ENCODE measurements at places on chromosomes 11 and 22.

DNA sequence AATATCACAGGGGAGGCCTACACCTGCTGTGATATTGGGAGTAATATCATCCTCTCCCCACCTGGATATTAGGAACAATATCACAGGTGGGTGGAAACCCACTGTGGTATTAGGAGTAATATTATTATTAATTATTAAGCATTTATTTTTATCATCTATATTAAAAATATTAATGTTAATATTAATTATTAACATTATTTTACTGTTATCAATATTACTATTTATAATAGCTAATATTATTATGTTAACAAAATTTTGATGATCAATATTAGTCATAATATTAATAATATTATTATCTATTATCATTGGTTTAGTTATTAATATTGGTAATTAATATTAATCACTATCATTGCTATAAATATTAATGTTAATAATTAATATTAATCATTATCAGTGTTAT lies 161.1 kb upstream of the API5 start:
- DNase-seq, result no peak

DNA sequence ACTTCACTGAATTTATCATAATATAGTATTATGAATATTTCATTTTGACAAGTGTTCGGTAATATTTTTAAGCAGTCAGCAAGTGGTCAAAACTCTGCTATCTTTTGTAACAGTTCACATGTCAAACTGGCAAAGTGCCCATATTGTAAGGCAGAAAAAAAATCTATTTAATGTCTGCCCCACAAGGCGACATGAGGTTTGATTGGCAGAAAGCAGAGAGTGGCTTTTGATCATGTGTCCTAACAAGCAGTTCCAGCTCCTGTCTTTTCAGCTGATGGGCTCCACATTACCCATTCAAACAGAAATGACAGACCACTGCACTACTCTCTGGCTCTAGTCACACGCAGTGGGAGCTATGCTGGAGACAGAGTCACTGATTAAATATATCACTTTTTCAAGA lies 59.0 kb downstream of the SOX6 start:
- DNase-seq, result no peak

DNA sequence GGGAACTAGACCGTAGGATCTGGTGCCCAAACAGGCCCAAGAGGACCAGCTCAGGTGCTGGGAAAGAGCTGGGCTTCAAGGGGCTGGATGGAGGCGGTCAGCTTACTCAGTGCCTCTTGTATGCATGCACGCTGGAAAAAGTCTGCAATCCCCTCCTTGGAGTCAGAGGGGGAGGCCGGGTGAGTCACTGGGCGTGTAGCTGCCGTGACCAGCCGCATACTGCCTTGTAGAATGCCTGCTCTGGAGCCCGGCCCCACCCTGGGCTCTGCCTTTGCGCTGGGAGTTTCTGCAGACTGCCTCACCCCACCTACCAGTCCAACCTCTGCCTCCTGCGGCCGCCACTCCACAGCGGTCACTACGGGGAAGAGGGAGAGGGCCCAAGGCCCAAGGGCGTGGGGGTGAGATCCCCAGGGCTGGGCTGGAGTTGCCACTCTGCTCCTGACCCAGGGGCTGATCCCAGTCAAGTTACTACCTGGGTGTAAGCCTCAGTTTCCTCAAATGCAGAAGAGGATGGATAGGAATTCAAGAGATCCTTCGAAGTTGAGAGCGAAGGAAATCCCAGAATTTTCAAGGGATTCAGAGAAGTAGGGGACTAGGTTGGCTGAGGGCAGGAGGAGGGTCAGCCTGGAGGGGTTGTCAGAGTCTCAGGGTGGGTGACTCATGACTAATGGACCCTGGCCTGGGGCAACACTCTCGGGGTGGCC lies 4.2 kb downstream of the MRGPRF start:
- no peak for DNase-seq

DNA sequence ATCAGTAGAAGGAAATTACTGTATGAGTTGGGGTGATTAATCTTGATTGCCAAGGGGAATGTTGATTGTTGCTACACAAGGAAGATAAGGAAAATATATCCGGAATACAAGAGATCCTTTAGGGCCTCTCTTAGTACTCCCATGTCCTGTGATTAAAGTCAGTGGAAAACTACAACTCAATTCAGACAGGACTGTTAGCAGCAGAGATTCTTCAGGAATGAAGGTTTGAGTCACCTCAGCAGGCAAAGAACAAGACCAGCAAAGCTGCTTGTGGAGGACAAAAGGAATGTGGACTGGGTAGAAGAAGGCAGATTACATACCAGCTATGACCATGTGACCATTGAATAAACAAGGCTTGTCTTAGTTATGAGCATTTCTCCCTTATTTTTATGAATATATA lies 478.2 kb downstream of the BUD13 start:
- DNase-seq, result no peak

DNA sequence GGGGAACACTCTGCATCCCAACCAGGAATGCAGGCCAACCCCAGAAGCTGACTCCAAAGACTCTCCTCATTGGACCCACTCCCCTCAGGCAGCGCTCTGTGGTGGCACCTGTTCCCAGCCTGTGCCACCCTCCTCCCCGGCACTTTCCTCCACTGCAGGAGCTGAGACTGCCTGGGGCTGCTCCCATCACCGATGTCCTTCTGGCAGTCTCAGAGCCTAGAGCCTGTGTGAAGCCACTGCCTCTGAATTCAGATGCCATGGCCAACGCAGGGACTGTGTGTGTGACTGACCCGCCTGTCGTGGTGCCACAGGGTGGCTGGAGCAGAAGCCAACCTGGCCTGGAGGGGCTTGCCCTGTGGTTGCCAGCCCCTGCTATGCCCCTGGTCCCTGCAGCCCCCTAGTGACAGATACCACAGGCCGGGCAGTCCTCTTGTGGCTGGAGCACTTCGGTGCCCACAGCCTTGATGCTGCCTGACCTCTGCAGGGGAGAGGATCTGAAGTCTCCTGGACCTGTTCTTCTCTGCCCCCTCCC lies 43.2 kb downstream of the TBX1 start:
- no peak for DNase-seq

GRCh38 chr11:70103256-70103975 lies 25.3 kb downstream of the ANO1 start:
- DNase-seq, result no peak

DNA sequence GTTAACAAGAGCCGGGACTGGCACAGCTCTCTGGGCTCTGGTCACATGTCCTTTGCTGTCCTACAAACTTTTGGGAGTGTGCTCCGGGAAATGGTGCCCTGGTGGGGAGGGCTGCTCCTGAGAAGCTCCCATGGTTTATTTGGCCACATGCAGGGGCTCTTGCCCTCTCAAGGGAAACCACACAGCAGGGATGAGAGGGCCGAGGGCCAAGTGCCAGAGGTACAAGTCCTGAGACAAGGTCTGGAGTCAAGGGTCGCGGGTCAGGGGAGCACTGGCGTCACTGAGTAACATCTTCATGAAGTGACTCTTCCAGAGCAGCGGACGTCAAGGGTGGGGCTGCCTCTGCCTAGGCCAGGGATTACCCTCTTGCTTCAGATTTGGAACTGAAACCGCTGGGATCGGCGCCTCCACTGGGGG lies 1160.6 kb downstream of the TBC1D22A start:
- DNase-seq, result no peak

GRCh38 chr11:64885367-64886286 lies 7.2 kb upstream of the EHD1 start:
- DNase-seq, result no peak

DNA sequence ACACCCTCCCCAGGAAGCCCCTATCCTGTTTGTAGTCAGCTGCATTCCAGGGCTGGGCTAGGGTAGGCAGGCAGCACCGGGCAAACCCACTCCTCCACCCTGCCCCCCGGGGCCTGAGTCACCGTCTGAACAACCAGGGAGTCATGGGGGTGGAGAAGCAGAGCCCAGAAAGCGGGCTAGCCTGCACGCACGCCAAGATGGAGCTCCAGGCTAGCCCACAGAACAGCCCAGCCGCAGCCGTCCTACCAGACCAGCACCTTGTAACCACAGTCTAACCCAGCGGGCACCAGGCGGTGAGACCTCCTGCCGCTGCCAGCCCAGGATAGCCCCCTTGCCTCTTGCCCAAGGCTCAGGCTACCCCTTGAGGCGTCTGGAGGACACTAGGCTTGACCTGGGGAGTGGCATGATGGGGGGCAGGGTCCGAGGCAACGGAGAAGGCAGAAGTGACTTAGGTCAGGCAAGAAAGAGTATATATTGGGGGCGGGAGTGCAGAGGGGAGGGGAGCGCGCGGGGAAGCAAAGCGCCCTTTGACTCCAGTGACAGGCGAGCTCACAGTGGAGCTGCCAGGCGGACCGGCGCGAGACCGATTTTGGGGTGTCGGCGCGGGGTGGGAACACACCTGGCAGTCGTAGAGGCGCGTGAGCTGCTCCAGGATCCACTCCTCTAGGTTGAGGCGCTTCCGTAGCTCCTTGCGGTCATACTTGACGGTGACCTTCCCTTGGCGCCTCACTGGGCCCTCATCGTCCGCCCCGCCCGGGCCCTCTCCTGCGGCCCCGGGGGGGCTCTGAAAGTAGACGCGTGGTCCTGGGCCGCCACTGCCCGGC lies 734 bp downstream of the PPP1R14B start:
- no peak for DNase-seq

- DNase-seq, result no peak
Observed at GRCh38 chr11:11115475-11115874, 237.6 kb downstream of the CSNK2A3 start.

GRCh38 chr11:16816358-16817270 lies 78.2 kb downstream of the C11orf58 start:
- DNase-seq, result no peak

DNA sequence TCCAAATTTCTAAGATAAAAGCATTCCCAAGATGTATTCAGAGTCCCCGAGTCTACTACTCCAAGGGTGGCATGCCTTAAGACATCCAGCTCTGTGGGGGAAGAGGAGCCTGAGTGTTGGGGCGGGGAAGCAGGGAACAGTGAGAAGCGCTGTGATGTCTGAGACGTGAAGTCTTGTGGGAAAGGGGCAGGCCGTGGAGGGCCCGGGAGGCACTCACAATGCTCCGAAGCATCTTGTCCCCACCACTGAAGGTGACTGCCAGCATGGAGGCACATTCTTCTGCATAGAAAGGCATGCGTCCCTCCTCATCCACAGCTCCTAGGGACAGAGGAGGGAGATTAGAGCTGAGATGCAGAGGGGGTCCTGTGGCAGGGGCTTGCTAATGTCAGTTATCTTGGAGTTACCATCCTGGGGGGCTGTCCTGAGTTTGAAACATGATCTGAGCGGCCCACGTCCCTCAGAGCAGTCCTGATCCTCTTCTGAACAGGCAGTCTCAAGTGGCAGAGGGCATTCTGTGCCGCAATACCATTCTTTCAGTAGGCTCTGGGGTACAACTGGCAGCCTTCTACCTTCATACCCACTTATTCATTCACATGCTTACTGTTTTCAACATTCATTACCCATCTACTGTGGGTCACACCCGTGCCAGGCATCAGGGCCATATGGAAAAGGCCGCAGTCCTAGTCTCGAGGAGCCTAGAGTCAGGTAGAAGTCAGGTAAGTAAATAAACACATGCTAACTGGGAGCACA lies 8.7 kb downstream of the PCSK7 start:
- no peak for DNase-seq

GRCh38 chr11:128519338-128519737 lies 68.0 kb downstream of the ETS1 start:
- no peak for DNase-seq

- DNase-seq, result no peak
Observed at GRCh38 chr11:19079643-19080440, 19.3 kb upstream of the MRGPRX2 start.

- no peak for DNase-seq
Observed at GRCh38 chr11:106553304-106553703, 465.0 kb downstream of the GUCY1A2 start.

DNA sequence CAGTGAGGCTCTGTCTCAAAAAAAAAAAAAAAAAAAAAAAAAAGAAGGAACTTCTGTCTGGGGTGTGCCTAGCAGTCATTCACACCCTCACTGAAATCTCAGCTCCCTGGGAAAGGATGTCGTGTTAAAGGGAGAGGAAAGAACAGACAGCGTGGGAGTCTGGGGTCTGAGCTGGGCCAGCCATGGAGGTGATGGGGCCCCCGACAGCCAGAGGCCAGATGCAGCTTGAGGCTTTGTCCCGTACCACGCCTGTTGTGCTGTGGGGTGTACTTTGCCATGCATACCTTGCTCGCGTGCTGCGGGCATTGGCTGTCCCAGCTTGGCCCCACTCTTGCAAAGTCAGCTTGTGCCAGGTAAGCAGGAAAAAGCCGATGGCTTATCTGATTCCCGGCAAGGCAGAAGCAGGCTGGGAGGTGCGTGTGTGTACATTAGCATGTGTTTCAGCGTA lies 4.6 kb downstream of the SYT12 start:
- DNase-seq, result no peak

DNA sequence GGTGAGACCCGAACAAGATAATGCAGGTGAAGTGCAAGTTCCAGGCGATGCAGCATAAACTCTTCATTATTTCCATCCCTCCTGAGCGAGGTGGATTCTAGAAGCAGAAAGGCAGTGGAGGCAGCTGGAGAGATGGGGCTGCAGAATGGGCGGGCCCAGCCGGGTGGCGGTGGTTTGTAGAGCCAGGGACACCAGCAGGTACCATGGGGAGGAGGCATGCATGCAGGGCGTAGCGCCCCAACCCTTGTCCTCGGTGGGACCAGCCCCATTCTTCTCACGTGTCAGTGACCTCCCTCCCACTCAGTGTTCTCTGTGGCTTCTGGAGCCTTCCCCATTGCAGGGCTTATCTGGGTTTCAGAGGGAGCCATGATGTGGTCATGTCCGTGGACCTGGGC lies 38.0 kb downstream of the MPPED1 start:
- no peak for DNase-seq

DNA sequence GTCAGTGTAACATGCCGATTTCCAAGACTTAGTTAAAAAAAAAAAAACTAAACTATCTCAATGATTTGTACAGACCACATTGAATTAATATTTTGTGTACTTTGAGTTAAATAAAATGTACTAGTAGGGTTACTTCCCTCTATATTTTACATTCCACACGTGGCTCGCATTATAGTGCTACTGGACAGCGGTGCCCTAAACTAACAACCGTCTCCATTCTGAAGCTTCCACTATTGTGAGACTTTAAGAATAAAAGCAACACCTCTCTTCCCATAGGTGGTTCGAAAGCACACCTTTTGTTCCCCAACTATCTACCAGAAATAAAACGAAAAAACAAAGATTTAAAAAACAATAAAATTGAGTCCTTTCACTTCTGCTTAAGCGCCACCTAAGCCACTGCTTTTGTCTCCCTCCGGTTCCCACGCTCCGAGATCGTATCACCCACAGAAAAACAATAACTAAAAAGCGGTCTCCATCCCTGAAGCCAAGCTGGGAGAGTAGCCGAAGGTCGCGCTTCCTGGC lies 380 bp upstream of the TTC17 start:
- no peak for DNase-seq

DNA sequence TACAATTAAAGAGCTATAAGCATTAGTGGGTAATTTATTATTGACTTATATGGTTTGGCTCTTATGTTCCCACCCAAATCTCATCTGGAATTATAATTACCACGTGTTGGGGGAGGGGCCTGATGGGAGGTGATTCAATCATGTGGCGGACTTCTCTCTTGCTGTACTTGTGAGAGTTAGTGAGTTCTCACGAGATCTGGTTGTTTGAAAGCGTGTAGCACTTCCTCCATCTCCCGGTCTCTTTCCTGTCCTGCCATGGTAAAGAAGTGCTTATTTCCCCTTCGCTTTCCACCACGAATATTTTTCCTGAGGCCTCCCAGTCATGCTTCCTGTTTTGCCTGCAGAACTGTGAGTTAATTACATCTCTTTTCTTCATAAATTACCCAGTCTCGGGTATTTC lies 28.1 kb upstream of the CHORDC1 start:
- DNase-seq, result no peak

- DNase-seq, result no peak
Observed at GRCh38 chr11:116701876-116702275, 70.9 kb downstream of the BUD13 start.

- no peak for DNase-seq
Observed at GRCh38 chr11:14386895-14387480, 28.0 kb upstream of the RRAS2 start.

- DNase-seq, result no peak
Observed at GRCh38 chr11:3866206-3866605, 10.7 kb downstream of the STIM1 start.

Measured in cortex of kidney (tissue), 1 donor.